ENCODE measurements at places on chromosomes 6 and 20.

- no peak for DNase-seq
These were observed 23.3 kb downstream of the MTFR2 start for GRCh38 chr6:136226674-136227377.

DNA sequence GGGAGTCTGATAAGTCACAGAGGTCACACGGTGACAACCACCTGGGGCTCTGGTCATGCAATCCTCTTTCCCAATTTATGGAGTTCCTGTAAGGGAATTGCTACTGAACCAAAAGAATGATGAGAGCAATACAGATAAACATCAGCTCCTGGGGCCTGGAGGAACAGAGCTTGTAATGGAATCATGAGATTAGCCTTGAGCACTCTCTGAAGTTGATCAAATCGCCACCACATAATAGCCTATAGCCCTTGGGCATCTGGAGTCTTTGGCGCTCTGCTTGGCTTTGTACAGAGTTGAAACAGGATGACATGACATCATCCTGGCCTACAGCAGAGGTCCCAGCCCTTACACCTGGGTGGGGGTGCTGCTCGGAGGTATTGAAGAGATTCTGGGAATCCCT is 154.3 kb upstream of the DTNBP1 start:
- DNase-seq: no peak

DNA sequence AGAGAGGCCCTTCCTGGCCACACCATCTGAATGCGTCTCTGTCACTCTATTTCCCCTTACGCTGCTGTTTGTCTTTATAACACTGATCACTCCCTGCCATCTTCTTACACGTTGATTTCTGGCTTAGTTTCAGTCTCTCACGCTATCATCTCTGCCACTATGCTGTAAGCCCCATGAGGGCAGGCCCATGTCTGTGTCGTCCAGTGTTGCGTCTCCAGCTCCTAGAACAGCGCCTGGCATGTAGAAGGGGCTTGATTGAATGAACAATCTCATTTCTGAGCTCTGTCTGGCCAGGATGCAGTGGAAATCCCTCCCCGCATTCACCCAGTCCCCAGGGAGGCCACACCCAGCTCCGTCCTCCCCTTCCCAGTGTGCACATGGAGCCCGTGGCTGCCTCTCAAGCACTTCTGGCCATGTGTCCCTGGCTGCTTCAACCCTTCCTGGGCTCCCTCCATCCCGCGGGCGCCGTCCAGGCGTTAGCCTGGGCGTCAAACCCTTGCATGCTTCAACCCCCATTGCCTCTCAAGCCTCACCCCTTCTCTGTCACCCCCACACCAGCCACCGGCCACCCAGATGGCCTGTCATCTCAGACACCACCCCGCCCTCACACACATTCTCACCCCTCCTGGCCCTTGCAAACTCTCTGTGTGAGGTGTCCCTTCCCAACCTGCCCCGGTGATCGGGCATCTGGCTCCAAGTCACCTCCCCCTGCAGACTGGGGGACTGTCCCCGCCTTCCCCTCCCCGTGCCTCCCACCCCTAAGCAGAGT is 71.1 kb downstream of the SRC start:
- no peak for DNase-seq

GRCh38 chr20:36917943-36918342 is 33.6 kb downstream of the SAMHD1 start:
- DNase-seq: no peak

DNA sequence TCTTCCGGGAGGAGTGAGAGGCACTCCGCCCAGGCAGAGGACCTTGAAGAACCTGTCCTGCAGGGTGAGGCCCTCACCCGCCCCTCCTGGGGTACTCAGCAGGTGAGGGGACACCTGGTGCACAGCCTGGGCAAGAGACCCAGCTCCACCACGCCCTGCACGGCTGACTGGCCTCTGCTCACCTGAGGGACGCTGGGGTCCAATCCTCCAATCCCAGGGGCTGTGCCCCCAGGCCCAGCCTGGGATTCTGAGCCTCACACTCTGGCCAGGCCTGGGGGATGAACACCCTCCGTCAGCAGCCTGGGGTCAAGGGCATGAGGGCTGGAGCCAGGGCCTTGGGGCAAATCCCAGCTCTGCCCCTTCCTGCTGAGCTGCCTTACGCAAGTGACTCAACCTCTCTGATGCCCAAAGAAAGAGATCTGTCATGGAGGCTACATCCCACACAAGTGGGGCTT is 149.9 kb upstream of the PTPN1 start:
- DNase-seq: no peak

- DNase-seq: no peak
These were observed 128.1 kb downstream of the CEBPB start for GRCh38 chr20:50318710-50319109.

- DNase-seq: no peak
These were observed 28.2 kb upstream of the TAF8 start for GRCh38 chr6:42021847-42022754.

DNA sequence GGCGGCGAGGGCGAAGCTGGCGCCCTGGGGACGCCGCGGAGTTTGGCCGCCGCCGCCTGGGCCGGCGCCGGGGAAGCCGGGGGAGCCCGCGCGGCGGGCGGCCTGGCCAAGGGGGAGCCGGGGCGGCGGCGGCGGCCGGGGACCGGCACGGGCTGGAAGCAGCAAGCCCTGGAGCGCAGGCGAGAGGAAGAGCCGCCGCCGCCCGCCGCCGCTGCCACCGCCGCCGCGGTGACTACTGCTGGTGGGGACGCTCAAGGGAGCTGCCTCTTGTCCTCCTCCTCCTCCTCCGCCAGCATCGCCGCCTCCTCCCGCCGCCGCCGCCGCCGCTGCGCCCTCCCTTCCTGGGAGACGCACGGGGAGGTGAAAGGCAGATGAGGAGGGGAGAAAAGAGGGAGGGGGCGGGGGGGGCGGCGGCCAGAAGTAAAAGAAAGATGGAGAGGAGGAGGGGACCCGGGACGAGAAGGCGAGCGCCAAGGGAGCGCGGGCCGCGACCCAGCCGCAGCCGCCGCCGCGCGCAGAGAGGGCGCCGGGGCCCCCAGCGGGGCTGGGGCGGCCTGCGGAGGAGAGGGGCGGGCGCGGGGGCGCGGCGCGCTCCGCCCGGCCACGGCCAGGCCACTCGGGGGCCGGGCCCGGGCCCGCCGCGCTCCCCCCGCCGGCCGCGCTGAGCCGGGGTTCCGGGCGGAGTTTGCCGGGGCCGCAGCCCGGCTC is 846 bp downstream of the PDE10A start:
- DNase-seq: no peak

- no peak for DNase-seq
These were observed 369.9 kb downstream of the BTBD3 start for GRCh38 chr20:12287575-12287974.

- DNase-seq: no peak
These were observed 5.2 kb downstream of the SLC2A4RG start for GRCh38 chr20:63744574-63745423.

GRCh38 chr6:151400473-151400872 is 9.1 kb upstream of the ZBTB2 start:
- DNase-seq: no peak

- no peak for DNase-seq
These were observed 46.8 kb downstream of the AIG1 start for GRCh38 chr6:143107440-143107839.

GRCh38 chr6:22071270-22072041 is 225.4 kb downstream of the PRL start:
- DNase-seq: no peak

DNA sequence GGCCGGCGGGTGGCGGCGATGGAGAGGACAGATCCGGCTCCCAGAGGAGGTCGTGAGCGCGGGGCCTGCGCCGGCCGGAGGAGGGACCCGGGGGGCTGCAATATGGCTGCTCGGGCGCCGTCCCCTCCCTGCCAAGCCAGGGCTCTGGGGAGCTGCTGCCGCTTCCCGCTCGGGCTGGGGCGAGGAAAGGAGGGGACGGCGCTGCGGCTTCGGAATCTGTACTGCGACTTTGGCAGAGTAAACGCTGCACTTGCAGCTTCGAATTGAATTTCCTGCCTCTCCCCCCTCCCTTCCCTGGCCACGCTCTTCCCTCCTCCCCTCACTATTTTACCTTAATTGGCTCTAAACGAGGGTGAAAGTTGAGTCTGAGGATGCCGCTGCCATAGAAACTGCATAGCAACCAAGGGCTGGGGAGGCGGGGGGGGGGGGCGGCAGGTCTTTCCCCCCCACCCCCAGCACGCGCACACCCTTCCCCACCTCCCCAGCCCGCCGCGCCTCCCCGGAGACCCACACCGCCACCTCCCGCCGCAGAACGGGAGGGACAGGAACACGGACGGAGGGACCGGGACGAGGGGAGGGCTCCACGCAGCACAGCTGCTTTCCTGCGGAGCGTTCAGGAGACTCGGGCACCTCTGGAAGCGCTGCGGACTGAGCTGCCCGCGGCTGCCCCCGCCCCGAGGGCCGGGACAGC is 93.9 kb downstream of the RNASET2 start:
- no peak for DNase-seq

- no peak for DNase-seq
These were observed 143.1 kb upstream of the ARID1B start for GRCh38 chr6:156634048-156634447.

- no peak for DNase-seq
These were observed 140.6 kb downstream of the OPN5 start for GRCh38 chr6:47922391-47922790.

- DNase-seq: no peak
These were observed 162.2 kb downstream of the LY86 start for GRCh38 chr6:6750594-6751265.

GRCh38 chr6:16651871-16652270 is 109.4 kb downstream of the ATXN1 start:
- no peak for DNase-seq

DNA sequence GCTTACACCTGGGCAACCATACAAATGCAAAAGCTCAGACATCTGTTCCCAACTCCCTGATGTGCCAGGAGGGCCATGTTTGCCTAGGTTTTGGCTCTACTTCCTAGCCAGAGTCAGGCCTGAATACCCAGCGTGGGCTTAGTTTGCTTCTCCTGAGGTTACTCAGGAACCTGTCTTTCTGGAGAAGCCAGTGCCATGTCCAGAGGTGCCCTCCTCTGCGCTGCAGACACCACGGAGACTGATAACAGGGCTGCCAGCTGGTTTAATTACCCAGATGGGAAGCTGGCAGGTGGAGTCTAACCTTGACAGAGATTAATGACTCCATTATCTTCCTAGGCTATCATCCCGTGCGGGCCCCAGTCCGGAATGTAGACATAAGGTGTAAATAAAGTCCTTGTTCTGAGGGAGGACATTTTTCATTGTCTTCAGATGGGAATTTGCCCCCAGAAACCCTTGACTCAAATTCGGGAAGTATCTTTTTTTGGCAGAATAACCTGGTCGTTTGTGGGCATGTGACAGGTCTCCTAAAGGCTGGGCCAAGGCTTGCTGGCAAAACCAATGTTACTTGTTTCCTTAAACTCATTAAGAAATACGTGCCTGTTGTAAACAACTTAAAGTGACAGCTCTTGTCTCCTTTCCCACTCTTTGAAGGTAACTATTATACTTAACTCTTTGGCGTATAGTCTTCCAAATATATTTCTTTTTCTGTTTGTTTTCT is 29.2 kb upstream of the ZNFX1 start:
- DNase-seq: no peak

- no peak for DNase-seq
These were observed 34.0 kb downstream of the CD164 start for GRCh38 chr6:109348226-109348625.

DNA sequence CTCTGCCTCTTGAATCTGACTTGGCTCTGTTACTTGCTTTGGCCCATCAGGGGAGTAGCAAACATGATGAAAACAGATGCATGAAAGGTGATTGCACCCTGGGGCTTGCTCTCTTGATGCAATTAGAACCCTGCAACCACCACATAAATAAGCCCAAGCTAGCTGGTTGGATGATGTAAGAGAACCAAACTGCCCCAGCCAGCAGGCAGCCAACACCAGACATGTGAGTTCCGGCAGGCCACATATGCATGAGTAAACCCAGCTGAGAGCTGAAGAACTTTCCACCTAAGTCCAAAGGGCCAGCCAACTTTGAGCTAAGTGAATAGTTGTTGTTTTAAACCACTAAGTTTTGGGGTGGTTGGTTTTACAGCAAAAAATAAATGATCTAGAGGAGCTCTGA is 268.4 kb downstream of the FARS2 start:
- DNase-seq: no peak

DNA sequence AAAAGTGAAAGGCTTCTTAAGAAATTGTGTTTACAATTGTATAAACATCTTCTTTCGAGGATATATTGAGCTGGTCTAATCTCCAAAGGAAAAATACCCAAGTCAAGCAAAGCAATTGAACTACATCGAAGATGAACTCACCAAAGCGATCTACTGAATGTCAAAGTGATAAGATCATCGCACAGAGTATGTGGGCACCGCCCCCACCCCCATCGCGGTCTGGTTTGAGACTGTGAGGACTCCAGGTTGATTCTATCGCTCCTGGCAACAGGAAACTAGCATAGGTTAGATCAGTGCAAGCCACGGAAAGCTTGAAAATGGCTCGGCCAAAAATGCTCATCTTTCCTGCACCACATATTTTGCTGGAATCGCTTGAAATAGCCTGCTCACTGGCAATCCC is 133.2 kb upstream of the RPS6KA2 start:
- no peak for DNase-seq

- no peak for DNase-seq
These were observed 86.9 kb upstream of the TRAF3IP2 start for GRCh38 chr6:111692327-111693164.

- DNase-seq: no peak
These were observed 3.2 kb downstream of the POLH start for GRCh38 chr6:43579171-43579570.

DNA sequence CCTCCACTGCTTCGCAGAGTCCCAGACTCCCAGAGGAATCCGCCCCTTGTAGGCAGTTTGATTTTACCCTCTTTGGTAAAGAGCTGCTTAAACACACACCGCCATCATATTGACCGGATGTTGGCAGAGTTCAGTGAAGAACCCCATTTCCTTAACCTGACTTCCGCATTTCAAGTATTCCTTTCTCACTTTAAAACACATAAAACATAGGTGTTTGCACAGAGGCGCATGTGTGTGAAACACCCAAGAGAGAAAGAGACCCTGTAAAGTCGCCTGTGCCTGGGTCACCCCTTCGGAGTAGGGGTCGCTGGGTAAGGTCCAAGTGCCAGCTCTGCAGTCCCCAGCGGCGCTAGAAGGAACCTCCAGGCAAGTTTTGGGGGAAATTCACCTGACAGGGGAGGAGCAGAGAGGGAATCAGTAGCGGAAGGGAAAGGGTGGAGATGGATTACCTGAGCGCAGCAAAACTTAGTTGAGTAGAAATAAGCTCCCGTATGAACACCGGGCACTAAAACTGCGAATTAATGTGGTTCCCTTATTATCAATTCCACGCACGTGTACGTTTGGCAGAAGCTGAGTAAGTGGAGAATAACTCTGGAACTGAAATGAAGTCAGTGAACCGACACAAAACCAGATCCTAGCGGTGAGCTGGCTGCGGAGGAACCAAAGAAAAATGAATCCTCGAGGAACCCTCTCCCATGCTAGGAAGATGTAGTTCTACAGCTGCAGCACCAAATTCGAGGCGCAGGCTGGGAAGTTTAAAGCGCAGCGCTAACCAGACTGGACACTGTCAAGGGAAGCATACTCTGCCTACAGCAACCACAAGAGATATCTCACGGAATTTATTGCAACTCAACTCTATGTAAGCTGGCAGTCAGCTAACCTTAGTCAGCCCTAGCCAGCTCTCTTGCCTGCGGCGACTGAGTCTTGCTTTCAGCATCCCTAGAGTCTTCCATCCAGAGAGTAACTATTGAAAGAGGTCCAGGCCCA is 3.5 kb upstream of the HTR1B start:
- no peak for DNase-seq

- DNase-seq: no peak
These were observed 66.3 kb downstream of the NCOA3 start for GRCh38 chr20:47568019-47568418.

GRCh38 chr20:23079016-23079351 is 7.1 kb downstream of the CD93 start:
- no peak for DNase-seq

Data from liver (tissue), 10 donors.